ENCODE measurements at places on chromosomes 7 and 10.

DNA sequence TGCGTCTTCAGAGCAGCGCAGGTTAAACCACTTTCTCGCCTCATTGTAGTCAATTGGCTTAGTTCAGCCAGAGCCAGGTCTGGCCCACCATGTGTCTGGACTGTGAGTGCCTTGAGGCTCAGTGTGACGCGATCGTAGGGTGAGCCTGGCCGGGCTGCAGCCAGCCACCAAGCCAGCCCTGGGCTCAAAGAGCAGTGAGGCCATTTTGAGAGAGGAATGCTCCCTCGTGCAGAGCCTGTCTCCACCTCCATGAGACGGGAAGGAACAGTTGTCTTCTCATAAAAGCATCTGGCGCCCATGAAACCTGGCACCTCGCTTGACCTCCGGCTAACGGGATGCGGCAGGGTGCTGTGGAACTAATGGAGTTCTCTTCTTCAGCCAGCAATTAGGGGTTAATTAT lies 34.5 kb downstream of the LHPP start:
- no peak for DNase-seq

DNA sequence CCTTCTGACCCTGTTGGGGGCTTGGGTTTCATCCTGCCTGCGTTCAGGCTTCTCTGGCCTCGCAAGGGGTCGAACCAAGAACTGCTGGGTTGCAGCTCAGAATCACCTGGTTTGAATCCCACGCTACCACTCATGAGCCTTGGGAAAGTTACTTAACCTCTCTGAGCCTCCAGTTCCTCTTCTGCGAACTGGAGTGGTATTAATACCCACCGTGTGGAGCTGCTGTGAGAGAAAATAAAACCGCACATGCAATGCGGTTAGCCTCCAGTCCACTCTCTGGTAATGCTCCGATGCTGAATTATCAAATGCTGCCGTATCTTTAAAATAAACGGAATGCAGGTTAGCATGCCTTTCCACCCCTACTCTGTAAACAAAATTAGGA lies 171.9 kb downstream of the ARHGAP12 start:
- no peak for DNase-seq

DNA sequence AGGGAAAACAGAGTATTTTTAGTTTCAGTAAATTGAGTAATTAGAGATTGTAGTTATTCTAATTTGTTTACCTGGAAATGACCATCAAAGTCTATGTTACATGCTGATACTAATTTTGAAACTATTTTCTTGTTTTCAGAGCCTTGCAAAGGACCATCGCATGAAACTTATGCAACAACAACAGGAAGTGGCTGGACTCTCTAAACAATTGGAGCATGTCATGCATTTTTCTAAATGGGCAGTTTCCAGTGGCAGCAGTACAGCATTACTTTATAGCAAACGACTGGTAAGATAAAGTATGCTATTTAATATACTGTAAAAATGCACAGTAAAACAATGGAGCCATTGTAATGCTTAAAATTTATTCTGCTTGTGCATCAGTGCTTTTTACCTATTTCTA lies 78.5 kb downstream of the TRIM24 start:
- peak; percentile 13 for DNase-seq

GRCh38 chr7:135971366-135971725 lies 5.8 kb downstream of the MTPN start:
- DNase-seq: no peak

DNA sequence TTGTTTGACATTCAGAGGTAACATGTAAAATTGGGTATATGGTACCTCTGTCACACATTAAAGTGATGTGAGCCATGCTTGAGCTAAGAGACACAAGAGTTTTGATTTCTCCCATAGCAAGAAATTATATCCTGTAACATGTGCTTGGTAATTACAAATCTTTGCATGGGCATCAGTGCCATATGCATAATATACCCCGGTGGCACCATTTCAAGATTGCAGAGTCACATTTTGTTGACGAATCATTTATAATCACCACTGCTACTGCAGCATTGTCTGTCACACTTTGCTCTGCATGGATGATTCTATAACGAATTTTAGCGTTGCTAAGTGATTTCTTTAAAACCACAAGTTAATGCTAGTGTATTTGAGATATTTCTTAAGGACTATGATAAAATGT lies 443.7 kb upstream of the LRRN3 start:
- no peak for DNase-seq

- DNase-seq: no peak
Measured at GRCh38 chr7:110186334-110186733, 904.6 kb upstream of the LRRN3 start.

GRCh38 chr7:75861636-75862035 lies 17.2 kb upstream of the RHBDD2 start:
- no peak for DNase-seq

GRCh38 chr7:43942997-43943396 lies 16.8 kb downstream of the UBE2D4 start:
- DNase-seq: no peak

DNA sequence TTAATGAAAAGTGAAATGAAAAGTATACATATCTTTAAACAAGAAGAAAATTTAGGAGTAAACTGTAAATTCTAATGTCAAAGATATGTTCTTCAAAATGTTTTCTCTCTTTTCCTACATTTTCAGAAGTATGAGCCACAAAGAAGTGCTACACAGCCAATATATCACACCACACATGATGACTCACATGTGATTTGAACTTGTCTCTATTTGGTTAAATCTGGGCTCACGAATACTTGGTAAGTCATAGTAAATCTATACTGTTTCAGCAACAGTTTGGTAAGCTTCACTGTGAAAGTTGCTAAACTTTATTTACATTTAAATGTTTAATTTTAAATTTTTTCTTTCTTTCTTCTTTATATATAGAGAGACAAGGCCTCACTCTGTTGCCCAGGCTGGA lies 380.6 kb upstream of the IGFBP3 start:
- peak; percentile 25 for DNase-seq

GRCh38 chr10:15360566-15360965 lies 10.5 kb downstream of the FAM171A1 start:
- no peak for DNase-seq

GRCh38 chr10:117248750-117249465 lies 8.0 kb downstream of the SLC18A2 start:
- DNase-seq: peak; percentile 74

DNA sequence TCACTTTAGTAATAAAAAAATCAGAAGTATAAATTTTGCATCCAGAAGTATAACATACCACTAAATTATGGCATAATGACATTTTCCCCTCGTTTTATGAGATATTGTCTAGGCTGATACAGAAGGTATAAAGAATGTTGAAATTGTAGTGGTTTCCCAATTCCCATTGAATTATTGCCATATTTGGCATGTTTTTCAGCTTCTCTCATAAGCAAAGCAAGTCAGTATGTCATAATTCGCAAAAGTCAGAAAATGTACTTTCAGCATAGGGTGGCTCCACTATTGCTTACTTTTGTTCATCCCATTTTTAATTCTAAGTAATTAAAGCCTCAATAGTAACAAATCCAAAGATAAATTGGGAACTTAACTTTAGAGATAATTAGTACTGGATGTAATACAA lies 19.7 kb upstream of the PTPRZ1 start:
- DNase-seq: no peak

DNA sequence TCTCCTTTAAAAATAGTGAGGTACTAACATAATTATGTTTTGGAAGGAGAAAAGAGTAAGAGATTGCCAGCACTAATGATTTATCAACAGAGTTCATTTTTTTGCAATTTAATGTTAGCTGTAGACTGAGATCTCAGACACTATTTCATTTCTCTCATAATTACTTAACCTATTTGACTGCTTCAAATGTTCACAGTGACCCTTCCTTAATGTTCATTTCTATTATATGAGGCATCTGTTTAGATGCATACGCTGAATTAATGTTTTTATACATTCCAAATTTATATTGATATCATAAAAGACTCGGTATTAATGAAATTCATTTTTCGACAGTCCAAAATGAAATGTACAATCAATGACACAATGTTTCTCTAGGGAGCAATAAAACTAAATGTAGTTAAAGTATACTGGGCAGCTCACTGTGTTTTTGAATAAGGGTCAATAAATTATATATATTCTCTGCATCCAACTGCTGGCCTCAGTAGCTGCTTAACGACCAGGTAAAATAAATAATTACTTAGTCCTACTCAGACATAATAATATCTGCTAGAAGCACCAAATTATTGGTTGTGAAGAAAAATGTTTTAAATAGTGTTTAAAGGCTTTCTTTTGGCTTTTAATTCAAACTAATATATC lies 373.4 kb downstream of the MAGI2 start:
- no peak for DNase-seq

- DNase-seq: no peak
Measured at GRCh38 chr7:80827239-80827633, 91.6 kb downstream of the SEMA3C start.

- DNase-seq: no peak
Measured at GRCh38 chr10:103470761-103471653, 8.0 kb downstream of the CALHM3 start.

DNA sequence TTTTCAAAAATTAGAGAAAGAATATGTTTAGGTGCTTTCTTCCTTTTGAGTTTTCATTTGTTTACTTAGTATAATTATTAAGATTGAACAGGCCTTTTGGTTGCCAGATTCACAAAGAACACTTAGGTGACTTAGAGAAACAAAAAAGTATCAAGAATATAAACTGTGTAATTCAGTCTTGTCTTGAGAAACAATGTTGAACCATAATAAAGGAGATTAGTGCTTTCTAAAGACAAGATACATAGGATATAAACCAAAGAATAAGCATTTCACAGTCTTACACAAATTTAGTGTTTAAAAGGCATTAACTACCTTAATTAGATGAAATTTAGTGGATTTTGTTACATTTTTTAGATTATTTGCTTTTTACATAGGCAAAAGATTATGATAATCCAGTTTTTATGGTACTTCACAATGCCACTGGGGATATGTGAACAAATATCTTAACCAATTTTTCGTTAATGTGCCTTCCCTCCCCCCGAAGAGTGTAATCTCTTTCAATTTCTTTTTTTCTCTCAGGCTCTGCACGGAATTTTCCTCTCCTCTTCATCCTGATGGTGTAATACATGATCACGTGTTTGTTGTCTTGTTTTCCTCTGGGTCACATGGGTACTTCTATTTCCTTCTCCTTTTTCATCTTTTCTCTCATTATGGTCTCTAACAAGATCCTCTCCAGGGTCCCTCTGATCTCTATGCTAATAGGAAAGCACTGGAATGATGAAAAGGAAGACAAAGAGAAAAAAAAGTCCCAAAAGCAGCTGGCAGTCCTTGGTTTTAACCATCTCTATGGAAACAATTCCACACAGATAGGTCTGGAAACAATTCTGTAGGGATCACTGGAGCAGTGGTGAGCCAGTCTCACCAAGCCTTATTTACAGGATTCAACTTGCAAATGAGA lies 3.7 kb upstream of the HNRNPH3 start:
- peak; percentile 70 for DNase-seq

- DNase-seq: no peak
Measured at GRCh38 chr10:16964576-16965343, 147.5 kb upstream of the RSU1 start.

DNA sequence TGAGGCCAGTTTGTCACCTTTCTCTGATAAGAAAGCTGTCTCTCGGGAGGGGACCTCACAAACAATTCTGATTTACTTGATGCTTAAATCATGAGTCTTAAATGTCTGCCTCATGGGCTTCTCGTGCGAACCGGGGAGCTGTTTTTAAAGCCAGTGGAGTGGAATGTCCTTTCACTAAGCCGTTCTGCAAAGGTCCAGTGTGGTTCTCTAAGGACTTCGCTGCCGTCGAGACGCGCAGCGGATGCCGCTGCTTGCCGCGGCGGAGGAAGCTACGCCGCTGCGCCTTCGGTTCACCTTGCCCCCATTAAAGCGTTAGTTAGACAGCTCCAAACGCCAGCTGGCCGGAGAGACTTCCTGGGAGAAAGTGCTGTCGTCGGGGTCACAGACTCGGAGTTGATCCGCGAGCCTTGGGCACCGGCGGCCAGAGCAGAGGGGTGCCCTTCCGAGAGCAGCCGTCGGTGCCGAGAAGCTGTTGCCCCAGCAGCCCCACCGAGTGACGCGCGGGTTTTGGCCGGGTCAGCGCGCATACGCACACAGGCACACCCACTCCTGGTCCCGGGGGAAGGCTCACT lies 1.3 kb upstream of the HMX3 start:
- DNase-seq: no peak

- DNase-seq: no peak
Measured at GRCh38 chr10:64261676-64262075, 740.5 kb downstream of the REEP3 start.

DNA sequence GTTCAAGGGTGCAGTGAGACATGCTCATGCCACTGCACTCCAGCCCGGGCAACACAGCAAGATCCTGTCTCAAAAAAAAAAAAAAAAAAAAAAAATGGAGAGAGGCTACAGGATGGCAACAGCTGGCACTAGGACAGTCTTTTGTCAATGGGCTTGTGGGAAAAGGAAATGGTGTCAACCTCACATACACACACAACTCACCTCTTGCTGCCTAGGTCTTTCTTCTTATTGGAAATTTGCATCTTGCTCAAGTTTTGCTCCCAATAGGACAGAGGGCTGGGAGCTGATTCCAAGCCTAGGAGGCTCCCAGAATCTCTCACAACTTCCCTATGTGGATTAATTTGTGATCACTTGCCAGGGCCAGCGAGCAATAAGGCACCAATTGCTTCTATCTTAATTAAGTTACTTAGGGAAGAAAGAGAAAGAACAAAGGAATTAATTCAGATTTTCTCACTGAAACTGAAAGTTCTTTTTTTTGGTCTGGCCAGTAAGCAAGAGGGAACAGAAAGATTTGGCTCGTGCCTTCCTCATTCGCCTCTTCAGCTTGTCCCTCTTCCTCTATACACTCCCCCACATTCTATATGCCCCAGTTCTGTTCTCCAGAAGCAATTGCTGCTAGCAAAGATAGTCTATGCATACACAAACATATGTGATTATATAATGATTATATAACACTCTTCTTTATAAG lies 33.8 kb downstream of the MAP3K8 start:
- DNase-seq: no peak

DNA sequence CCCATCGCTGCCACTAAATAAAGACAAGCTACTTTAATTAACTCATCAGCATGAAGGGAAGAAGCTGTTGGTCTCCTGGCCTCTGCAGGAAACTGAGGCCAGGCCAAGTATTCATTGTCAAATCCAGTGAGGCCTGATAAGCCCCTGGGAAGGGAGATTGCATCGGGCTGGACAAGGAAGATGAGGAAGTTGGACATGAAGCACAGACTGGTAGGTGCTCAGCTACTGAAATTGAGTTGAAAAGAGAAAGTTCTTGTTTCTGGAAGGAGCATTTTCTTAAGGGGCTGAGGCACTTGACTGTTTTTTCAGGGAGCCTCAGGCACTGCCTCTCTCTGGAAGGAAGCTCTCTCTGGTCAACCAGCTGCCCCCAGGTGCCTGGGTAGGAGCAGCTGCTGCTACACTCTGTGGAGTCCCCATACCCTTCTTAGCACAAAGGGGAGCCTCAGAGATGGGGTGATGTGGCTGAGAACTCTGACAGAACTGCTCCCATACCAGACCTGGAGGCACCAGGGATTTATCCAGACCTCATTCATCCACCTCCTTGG lies 90.3 kb upstream of the IKZF1 start:
- no peak for DNase-seq
